A549 (cell line): ENCODE measurements at places on chromosomes 3 and 15.

GRCh38 chr3:89859757-89860156, 752.3 kb downstream of the EPHA3 start:
- no peak for DNase-seq

GRCh38 chr3:167811031-167811430, 75.5 kb downstream of the SERPINI1 start:
- no peak for DNase-seq

GRCh38 chr15:39896846-39897245, 23.2 kb downstream of the GPR176 start:
- no peak for DNase-seq

DNA sequence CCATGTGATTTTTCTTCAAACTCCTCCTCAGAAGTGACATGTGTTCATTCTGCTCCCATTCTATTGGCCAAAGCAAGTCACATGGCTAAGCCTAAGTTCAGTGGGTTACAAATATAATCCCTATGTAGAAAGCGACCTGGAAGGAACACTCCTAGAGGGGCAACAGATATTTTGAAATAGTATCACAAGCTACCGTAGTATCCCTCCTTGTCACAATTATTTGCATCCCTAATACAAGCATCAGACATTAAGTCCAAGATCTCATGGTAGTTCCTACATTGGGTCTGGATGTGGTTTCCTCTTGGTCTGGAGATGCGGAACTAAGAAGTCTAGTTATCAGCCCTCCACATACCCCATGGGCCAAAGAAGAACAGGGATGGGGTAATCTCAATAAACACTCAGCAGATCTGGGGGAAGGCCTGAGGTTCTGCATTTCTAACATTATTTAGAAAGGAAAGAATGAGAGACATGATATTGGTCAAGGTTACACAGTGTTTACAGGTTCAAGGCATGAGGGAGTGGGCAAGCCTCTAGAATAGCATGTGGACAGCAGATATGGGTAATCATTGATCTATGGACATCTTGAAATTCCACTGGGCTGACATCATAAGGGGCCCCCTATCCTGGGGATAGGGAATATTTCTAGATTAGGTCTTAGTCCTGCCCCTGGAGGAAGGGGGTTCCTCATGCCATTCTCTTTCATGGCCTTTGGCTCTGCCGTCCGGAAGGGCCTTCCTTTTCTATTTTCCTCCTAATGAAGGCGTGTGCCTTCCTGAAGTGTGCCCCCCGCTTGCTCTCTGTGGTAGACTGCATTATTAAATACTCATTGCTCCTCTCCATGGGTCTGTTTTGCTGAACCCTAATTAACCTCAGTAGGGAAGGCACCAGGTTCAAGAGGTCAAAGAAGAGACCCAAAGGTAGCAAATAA, 17.8 kb upstream of the ABHD2 start:
- DNase-seq, result no peak

GRCh38 chr3:116199063-116199462, 246.2 kb downstream of the LSAMP start:
- no peak for DNase-seq

GRCh38 chr3:47239929-47240328, 42.7 kb downstream of the KIF9 start:
- no peak for DNase-seq

DNA sequence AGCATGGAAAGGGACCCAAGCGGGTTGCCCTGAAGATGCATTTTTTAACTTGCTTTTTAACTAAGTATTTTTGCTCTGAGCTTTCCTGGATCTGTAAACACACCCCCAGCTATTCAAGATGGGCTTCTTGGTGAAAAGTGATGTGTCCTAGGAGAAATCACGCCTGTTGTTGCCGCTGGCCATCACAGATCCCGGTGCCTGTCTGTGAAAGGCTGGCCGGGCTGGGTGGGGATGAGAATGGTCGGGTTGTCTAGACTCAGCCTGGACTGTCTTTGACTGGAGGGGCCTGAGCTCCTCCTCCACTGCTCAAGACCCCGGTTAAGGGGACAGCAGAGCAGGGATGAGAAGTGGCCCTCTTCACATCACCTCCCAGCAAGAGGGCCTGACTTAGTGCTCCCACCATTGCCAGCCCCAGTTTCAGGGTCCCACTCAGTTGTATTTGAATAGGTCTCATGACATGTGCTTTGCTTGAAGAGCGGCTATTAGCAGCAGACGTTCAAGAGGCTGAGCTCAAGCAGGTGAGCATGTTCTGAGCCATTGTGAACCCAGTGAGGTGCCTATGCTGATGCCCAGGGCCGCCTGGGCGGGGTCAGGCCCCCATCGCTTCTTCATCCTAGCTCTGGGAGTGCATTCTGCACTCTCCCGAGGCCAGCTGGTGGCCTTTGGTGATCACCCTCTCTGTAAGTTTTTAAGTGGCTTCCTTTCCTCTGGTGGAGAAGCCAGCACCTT, 79.9 kb downstream of the IGF1R start:
- no peak for DNase-seq

GRCh38 chr3:192262001-192262400, 465.3 kb downstream of the FGF12 start:
- DNase-seq, result no peak

- DNase-seq, result no peak
Observed at GRCh38 chr3:29176501-29176900, 104.4 kb upstream of the RBMS3 start.

- no peak for DNase-seq
Observed at GRCh38 chr15:67508407-67508806, 12.5 kb upstream of the C15orf61 start.

GRCh38 chr15:56871185-56871584, 47.3 kb upstream of the TCF12 start:
- DNase-seq, result peak; percentile 53

DNA sequence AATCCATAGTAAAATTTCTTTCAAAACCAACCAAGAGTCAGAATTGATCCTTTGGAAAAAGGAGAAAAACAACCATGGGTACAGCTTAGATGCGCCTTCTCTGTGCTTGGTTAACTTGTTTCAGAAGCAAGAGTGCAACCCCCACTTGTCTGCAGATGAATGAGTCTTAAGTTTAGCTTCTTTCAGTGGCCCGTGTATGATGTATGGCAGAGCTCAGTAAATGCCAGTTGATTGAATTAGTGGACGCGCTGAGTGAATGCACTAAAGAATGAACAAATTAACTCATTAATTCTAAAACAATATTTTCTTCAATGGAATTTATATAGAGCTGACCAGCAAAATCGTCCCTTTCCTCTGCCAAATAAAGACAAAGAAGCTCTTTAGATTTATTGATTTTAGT, 67.0 kb upstream of the ARHGEF3 start:
- DNase-seq, result no peak

- no peak for DNase-seq
Observed at GRCh38 chr3:197866035-197866434, 75.0 kb downstream of the LRCH3 start.

DNA sequence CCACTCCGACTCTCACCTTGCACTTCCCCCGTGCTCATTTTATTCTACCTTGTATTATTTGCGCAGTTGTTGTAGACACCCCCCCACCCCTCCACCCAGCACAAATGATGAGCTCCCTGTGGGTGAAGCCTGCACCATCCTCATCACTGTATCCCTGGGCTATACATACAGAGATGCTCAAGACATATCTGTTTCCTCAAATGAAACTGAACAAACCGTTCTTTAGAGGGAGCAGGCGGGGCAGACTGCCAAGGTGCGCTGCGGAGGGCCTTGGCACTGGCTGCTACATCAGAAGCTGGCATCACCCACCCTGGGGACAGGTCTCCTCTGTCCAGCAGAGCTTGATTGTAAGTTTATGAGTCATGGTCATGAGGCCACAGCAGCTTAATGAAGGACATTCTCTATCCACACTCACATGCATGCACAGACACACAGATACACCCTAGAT, 29.0 kb downstream of the ADCY5 start:
- DNase-seq, result no peak

DNA sequence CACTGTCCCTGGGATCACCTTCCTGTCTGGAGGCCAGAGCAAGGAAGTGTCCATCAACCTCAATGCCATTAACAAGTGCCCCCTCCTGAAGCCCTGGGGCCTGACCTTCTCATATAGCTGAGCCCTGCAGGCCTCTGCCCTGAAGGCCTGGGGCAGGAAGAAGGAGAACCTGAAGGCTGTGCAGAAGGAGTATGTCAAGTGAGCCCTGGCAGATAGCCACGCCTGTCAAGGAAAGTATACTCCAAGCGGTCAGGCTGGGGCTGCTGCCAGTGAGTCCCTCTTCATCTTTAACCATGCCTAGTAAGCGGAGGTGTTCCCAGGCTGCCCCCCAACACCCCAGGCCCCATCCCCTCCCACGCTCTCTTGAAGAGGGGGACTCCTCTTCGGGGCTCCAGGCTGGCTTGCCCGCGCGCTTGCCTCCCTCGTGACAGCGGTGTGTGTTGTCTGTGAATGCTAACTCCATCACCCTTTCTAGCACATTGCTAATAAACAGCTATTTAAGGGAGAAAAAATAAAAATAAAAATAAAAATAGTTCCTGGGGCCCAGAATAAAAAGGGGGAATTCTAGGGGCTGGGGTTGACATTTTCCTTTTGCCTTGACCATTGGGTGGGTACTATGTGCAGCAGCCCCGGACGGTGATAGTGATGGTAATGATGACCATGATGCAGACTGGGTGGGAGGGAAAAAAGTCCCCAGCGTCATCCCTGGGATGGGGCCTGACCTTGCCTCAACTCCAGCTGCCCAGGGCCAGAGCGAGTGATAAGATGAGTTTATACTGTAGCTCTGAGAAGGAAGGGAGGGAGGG, 3.3 kb upstream of the ALAS1 start:
- no peak for DNase-seq

GRCh38 chr15:100759106-100759505, 120.5 kb upstream of the ALDH1A3 start:
- no peak for DNase-seq

DNA sequence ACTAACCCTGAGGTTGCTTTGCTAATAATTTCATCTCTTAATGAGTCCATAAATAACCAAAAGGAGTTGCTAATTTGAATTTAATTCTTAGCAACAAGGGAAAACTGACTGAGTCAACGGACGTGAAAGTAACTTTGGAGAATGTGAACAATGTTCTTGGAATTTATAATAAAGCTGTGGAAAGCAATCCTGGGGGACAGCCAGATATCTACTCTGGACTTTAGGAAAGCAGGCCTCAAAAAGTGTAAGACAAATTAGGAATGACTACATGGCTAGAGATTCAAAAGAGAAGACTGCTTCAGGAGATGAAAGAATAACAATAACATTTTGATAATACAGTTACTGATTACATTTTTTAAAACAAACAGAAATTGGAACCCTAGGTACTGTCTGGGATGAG, 318.4 kb upstream of the COL8A1 start:
- DNase-seq, result no peak
